Activated naive CD4-positive, alpha-beta T cell treated with Interleukin-2 at 50 U/mL for 16 hours (primary cell): ENCODE measurements at places on chromosomes 11 and 22.

GRCh38 chr22:49589811-49590210 is 237.9 kb downstream of the BRD1 start:
- DNase-seq, result no peak

GRCh38 chr11:35247428-35247827 is 108.5 kb downstream of the CD44 start:
- DNase-seq, result peak; percentile 49

DNA sequence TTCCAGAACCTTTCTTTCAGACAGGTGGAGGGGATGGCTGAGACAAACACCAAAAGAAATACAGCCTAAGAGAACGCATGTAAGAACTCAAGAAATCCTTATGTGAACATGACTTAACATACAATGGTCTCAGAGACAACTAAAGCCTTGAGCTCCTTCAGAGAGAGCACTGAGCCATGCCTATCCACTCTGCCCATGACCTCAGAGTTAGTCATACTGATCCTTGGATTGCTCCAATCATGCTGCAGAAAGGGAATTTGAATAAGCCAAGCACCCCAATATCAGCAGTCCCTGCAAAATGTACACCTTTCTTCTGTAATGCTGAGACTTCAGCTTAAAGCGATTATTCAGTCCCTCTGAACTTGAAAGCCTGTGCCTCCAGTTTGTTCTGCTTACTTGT is 43.2 kb upstream of the CHKA start:
- no peak for DNase-seq

DNA sequence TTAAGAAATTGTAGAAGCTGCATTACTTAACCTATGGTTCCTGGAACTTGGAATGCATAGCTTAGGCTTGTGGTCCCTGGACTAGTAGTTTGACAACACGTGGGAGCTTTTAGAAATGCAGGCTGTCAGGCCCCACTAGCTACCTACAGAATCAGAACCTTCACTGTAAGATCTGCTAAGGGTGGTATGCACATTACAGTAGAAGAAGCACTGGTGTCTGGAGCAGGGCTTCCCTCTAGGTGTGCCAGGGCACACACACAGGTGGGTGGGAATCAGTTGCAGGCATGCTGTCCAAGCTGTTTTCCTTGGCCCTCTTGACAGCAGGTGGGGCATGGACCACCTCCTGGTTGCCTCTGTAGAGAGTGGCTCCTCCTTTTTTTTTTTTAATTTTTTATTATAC is 8.8 kb downstream of the NNMT start:
- no peak for DNase-seq

DNA sequence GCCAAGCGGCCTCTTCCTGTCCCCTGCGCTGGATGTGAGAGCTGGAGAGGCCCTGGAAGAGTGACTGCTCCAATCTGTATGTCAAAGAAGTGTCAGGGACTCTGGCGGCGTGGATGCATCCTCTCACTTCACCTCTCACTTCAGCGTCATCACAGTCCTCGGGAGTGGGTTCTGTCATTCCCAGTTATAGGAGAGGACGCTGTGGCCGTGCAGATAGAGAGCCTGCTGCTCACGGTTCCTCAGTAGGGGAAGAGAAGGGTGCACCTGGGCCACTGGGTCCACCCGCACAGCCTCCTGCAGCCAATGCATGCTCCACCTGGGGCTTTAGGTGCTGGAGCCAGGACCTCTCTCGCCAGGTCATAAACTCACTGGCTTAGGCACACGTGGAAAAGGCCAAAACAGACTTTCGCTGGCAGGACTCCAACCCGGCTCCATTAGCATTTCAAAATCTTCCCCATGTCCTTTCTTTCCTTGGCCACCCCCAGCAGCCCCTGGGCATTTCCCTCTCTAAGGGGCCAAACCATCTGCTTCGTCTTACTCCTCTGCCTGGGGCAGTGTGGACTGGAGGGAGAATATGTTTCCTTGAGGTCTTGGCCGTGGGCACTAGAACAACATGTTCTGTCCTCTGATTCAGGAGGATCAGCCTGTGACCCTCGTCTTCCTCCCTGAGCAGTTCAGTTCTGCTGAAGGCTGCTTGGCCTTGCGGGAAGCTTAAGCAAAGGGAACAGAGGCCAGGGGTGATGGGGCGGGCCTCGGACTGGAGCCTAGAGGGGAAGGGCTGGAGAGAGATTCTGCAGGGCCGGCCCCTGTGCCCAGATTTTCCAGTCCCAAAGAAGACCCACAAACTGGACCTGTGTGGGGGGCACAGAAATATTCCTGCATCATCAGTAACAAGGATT is 57.8 kb downstream of the ST14 start:
- DNase-seq, result no peak
